A673 (cell line): ENCODE measurements at places on chromosomes 12 and 14. TPM values are rescaled to one million over a fixed set of nuclear protein-coding genes. Genes with fewer than 3 reads are reported as not detected.

The SUSD6 gene
- total RNA-seq: 9.2 and 13.1 TPM in 2 replicates

The PRR4 gene
- 5.8 and 6.9 TPM in 2 replicates for total RNA-seq

The LDHB gene
- 1,201 and 1,223 TPM in 2 replicates for total RNA-seq

The SYNE2 gene
- total RNA-seq: 68.2 and 79.9 TPM in 2 replicates

The OR4E2 gene
- total RNA-seq: 10.8 and 11.8 TPM in 2 replicates

GRCh38 chr14:79578470-79578869, 632.8 kb downstream of the DIO2 start:
- H3K27me3 ChIP-seq: no peaks in the 10 kb centered on the region
- H3K27ac ChIP-seq: no peak overlapping the region
- peaks cover 66% of the 10 kb centered on the region for H3K4me1 ChIP-seq
- H3K4me3 ChIP-seq: no peak overlapping the region

DNA sequence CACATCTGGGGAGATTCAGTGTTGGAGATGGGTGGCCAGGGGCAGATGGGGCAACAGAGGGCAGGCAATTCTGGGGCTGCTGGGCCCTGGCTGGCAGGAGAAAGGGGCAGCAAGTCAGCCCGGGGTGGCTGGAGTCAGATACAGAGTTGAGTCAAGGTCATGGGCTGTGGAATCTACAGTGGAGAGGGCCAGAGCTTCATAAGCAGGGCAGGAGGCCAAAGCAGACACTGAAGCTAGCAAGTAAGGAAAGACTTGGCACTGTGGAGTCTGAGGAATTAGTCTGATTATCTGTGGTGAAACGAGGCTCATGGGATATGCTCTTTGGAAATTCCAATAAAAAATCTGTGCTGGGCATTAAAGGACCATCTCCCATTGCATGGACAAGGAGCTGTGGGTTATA, 95.5 kb downstream of the TMX1 start:
- H3K27ac ChIP-seq: no peak overlapping the region
- DNase-seq: no peak
- H3K4me3 ChIP-seq: no peak overlapping the region
- H3K36me3 ChIP-seq: no peaks in the 10 kb centered on the region
- no peaks in the 10 kb centered on the region for H3K27me3 ChIP-seq

DNA sequence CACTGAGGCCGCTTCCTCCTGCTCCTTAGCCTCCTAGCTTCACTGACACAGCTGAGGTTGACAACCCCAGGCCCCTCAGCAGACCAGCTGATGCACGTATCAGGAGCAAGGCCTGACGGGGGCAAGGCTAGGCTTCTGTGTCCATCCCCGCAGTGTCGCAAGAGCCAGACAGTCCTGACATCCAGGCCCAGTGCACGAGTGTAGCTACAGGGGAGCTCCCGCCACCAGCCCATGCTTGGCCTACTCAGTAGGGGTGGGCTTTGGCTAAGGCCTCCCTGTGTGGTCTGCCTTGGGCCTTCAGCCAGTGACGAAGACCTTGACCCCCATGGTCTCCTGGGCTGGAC, 179.1 kb downstream of the DPF3 start:
- no peak for DNase-seq
- H3K4me1 ChIP-seq: no peaks in the 10 kb centered on the region
- H3K27ac ChIP-seq: no peak overlapping the region
- H3K36me3 ChIP-seq: no peaks in the 10 kb centered on the region
- H3K4me3 ChIP-seq: no peak overlapping the region

- H3K36me3 ChIP-seq: no peaks in the 10 kb centered on the region
- DNase-seq: no peak
- no peaks in the 10 kb centered on the region for H3K27me3 ChIP-seq
- H3K27ac ChIP-seq: no peak overlapping the region
Observed at GRCh38 chr14:99831903-99832685, 38.9 kb downstream of the EML1 start.

GRCh38 chr12:98389593-98389992, 125.8 kb upstream of the TMPO start:
- no peak overlapping the region for H3K27ac ChIP-seq
- no peaks in the 10 kb centered on the region for H3K27me3 ChIP-seq
- DNase-seq: no peak
- no peak overlapping the region for H3K4me3 ChIP-seq
- H3K36me3 ChIP-seq: no peaks in the 10 kb centered on the region

- no peaks in the 10 kb centered on the region for H3K27me3 ChIP-seq
- DNase-seq: no peak
- H3K27ac ChIP-seq: no peak overlapping the region
- no peaks in the 10 kb centered on the region for H3K36me3 ChIP-seq
Observed at GRCh38 chr14:72665259-72665658, 228.6 kb downstream of the DPF3 start.

- no peak for DNase-seq
- no peak overlapping the region for H3K27ac ChIP-seq
- H3K27me3 ChIP-seq: no peaks in the 10 kb centered on the region
- H3K4me3 ChIP-seq: no peak overlapping the region
- H3K4me1 ChIP-seq: peaks cover 3% of the 10 kb centered on the region
Observed at GRCh38 chr12:32446316-32447119, 47.2 kb downstream of the FGD4 start.

- H3K27me3 ChIP-seq: peaks cover 4% of the 10 kb centered on the region
- DNase-seq: no peak
Observed at GRCh38 chr12:94641283-94641682, 9.1 kb downstream of the TMCC3 start.

DNA sequence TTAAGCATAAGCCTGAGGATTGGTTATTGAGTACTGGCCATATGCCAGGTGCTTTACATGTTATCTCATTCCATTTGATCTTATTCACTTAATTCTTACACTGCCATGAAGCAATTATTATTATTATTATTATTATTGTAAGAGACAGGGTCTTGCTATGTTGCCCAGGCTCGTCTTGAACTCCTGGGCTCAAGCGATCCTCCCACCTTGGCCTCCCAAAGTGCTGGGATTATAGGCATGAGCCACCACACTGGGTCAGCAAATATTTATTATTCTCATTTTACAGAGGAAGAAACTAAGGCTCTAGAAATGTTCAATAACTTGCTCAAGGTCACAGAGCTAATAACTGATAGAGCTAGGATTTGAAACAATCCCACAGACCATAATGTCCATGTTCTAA, 14.8 kb downstream of the LIMA1 start:
- H3K4me1 ChIP-seq: no peaks in the 10 kb centered on the region
- DNase-seq: no peak
- no peaks in the 10 kb centered on the region for H3K27me3 ChIP-seq
- H3K36me3 ChIP-seq: no peaks in the 10 kb centered on the region

DNA sequence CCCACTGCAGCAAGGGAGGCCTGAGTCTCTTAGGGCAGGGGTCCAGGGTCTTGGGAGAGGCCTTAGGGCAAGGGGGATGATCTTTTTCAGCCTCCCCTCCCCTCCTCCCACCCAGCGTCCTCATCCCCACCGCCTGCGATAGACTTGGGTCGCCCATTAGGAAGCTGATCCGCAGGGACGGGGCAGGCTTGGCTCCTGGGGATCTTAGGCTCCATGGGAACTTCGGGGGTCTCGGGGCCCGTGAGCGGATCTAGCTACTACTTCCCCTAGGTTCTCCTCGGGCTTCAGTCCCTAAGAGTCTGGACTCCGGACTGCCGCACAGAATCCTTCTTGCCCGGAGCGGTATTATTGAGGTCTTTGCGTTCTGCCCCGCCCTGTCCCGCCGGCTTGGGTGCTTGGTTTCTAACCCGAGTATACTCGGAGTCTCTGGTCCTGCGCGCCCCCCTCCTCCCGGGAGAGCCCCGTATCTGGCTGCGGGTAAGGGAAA, 2.2 kb upstream of the PTHLH start:
- H3K36me3 ChIP-seq: no peaks in the 10 kb centered on the region
- peaks cover 38% of the 10 kb centered on the region for H3K27me3 ChIP-seq
- H3K4me1 ChIP-seq: peaks cover 5% of the 10 kb centered on the region
- H3K27ac ChIP-seq: no peak overlapping the region
- no peak for DNase-seq

DNA sequence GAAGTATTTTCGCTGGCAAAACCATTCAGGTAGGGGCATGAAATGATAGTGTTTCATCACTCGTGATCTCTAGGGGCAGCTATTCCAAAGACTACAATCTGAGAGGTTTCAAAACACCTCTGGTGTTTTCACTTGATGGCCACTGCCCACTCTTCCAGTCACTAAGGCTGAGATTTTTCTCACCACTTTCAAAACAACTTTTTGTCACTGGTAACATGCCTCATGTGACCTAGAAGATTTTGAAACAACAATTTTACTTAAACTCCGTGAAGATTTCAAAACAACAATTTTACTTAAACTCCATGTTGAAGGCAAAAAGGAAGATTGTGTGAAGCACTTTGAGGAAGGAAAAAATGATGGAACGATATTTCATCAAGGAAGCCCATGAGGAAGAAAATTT, 1.2 kb upstream of the IRAK3 start:
- peaks cover 4% of the 10 kb centered on the region for H3K27me3 ChIP-seq
- H3K4me3 ChIP-seq: no peak overlapping the region
- no peak overlapping the region for H3K27ac ChIP-seq
- H3K4me1 ChIP-seq: no peaks in the 10 kb centered on the region
- DNase-seq: no peak

- no peaks in the 10 kb centered on the region for H3K36me3 ChIP-seq
- H3K27ac ChIP-seq: no peak overlapping the region
- H3K27me3 ChIP-seq: no peaks in the 10 kb centered on the region
- DNase-seq: no peak
- H3K4me1 ChIP-seq: peaks cover 22% of the 10 kb centered on the region
- H3K4me3 ChIP-seq: no peak overlapping the region
Observed at GRCh38 chr12:122067966-122068365, 10.6 kb upstream of the MLXIP start.

- no peaks in the 10 kb centered on the region for H3K27me3 ChIP-seq
- peaks cover 52% of the 10 kb centered on the region for H3K36me3 ChIP-seq
- H3K27ac ChIP-seq: no peak overlapping the region
- no peak overlapping the region for H3K4me3 ChIP-seq
- no peaks in the 10 kb centered on the region for H3K4me1 ChIP-seq
- DNase-seq: no peak
Observed at GRCh38 chr12:2939191-2939590, 20.0 kb upstream of the TEAD4 start.

GRCh38 chr12:23290627-23291330, 658.7 kb downstream of the SOX5 start:
- H3K27me3 ChIP-seq: no peaks in the 10 kb centered on the region
- H3K27ac ChIP-seq: no peak overlapping the region
- H3K4me3 ChIP-seq: no peak overlapping the region

- no peaks in the 10 kb centered on the region for H3K27me3 ChIP-seq
- H3K27ac ChIP-seq: no peak overlapping the region
- H3K4me3 ChIP-seq: no peak overlapping the region
- no peak for DNase-seq
- peaks cover 14% of the 10 kb centered on the region for H3K4me1 ChIP-seq
Observed at GRCh38 chr14:68580096-68580645, 212.7 kb downstream of the ZFP36L1 start.

GRCh38 chr12:108604208-108604941, 6.5 kb upstream of the TMEM119 start:
- no peak overlapping the region for H3K4me3 ChIP-seq
- no peak for DNase-seq
- peaks cover under 1% of the 10 kb centered on the region for H3K4me1 ChIP-seq

DNA sequence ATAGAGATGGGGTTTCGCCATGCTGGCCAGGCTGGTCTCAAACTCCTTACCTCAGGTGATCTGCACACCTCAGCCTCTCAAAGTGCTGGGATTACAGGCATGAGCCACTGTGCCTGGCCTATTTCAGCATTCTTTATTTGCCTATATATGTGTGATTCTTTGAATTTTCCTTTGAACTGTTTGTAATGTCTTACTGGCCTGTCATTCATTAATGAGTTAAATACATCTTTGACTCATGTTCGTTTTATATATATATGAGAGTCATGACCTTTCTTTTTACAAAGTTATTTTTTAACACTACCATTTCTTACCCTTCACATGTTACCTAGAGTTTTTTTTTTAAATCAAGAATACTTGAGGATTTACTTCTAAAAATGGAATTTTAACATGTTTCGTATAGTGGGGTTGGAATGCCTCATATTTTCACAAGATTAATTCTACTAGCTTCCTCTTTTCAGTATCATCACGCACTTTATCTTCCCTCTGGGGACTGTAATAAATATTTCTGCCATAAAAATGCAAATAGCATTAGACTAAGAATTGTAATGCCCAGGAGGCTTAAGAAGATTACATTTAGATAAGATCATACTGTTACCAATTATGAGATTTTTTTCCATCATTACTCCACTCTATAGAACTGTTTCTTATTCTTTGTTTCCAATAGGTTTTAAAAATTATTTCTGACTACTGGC, 66.7 kb downstream of the NTN4 start:
- H3K27ac ChIP-seq: peak overlapping the region; percentile 66
- peaks cover 36% of the 10 kb centered on the region for H3K4me1 ChIP-seq
- H3K27me3 ChIP-seq: no peaks in the 10 kb centered on the region
- H3K36me3 ChIP-seq: peaks cover 16% of the 10 kb centered on the region
- no peak overlapping the region for H3K4me3 ChIP-seq

- peaks cover 25% of the 10 kb centered on the region for H3K4me1 ChIP-seq
- peak overlapping the region; percentile 28 for H3K27ac ChIP-seq
- H3K27me3 ChIP-seq: no peaks in the 10 kb centered on the region
- H3K4me3 ChIP-seq: peak overlapping the region; percentile 23
Observed at GRCh38 chr12:12714276-12715021, 2.7 kb upstream of the CDKN1B start.

DNA sequence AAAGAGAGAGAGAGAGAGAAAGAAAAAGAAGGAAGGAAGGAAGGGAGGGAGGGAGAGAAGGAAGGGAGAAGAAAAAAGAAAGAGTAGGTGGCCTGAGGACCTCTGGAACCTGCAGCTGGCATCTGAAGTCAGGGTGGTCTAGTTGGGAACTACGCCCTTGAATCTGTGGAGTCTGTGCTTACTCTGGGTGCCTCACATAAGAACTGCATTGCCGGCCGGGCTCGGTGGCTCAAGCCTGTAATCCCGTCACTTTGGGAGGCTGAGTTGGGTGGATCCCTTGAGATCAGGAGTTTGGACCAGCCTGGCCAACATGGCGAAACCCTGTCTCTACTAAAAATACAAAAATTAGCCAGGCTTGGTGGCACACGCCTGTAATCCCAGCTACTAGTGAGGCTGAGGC, 10.0 kb upstream of the NRDE2 start:
- no peaks in the 10 kb centered on the region for H3K36me3 ChIP-seq
- no peaks in the 10 kb centered on the region for H3K4me1 ChIP-seq

- H3K36me3 ChIP-seq: no peaks in the 10 kb centered on the region
- peaks cover 4% of the 10 kb centered on the region for H3K27me3 ChIP-seq
- H3K4me1 ChIP-seq: no peaks in the 10 kb centered on the region
- H3K4me3 ChIP-seq: no peak overlapping the region
- no peak overlapping the region for H3K27ac ChIP-seq
Observed at GRCh38 chr12:106214571-106214970, 33.2 kb downstream of the CKAP4 start.

DNA sequence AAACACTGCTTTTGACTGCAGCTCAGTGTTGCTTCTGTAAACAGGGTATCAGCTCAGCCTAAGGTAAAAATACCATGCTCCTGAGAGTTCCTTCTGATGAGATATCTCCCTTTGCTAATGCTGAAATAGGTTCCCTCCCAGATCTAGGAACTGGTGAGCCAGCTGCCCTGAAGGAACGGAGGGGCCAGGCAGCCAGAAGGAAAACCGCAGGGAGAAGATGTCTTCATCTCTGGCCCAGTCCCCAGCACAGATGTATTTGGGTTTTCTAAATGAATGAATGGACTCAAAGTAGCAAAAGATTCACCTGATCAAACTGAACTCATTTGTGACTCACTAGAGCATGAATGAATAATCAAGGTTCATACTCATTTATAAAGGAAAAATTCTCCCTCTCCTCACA, 247.8 kb downstream of the MSRB3 start:
- H3K4me1 ChIP-seq: no peaks in the 10 kb centered on the region
- H3K4me3 ChIP-seq: no peak overlapping the region
- no peak overlapping the region for H3K27ac ChIP-seq
- H3K27me3 ChIP-seq: no peaks in the 10 kb centered on the region
- no peaks in the 10 kb centered on the region for H3K36me3 ChIP-seq

GRCh38 chr12:123094349-123095077, 56.4 kb downstream of the PITPNM2 start:
- H3K4me3 ChIP-seq: no peak overlapping the region
- no peaks in the 10 kb centered on the region for H3K4me1 ChIP-seq
- no peak overlapping the region for H3K27ac ChIP-seq
- no peaks in the 10 kb centered on the region for H3K36me3 ChIP-seq
